NCI-H187 treated with DMSO at 0.1 percent for 48 hours (cell line): ENCODE measurements at places on chromosomes 6 and 20.

- no peak for DNase-seq
Observed at GRCh38 chr6:28277746-28278145, 3.6 kb upstream of the PGBD1 start.

- DNase-seq, result no peak
Observed at GRCh38 chr6:128098000-128098581, 197.2 kb upstream of the THEMIS start.

DNA sequence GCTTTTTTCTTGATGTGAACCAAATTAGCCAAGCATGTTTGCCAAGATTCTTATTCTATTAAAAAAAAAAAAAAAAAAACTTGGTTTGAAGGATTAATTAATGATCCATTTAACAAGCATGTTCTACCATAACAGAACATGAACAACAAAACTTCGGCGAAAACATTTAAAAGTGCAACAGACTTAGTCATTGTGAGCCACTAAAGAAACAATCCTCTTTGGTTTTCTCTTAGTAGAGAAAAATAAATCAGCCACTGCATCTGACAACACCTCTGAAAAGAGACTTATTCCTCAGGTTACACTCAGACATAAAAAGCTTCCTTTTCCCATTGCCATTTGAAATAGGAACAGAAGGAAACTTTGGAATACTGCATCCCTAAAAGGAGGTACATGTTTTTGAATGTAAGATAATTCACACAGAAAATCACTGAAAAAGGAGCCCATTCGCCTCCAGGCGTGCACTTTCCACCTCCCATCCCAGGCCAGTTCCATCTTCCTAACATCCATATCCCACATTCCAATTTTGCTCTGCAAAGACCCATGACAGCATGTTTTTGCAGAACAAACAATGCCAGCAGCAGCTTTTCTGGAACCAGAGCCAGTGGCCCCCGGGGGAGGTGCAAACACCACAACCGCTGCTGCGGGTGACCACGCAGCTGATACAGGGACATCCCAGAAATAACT lies 79.5 kb downstream of the ZMYND8 start:
- no peak for DNase-seq

DNA sequence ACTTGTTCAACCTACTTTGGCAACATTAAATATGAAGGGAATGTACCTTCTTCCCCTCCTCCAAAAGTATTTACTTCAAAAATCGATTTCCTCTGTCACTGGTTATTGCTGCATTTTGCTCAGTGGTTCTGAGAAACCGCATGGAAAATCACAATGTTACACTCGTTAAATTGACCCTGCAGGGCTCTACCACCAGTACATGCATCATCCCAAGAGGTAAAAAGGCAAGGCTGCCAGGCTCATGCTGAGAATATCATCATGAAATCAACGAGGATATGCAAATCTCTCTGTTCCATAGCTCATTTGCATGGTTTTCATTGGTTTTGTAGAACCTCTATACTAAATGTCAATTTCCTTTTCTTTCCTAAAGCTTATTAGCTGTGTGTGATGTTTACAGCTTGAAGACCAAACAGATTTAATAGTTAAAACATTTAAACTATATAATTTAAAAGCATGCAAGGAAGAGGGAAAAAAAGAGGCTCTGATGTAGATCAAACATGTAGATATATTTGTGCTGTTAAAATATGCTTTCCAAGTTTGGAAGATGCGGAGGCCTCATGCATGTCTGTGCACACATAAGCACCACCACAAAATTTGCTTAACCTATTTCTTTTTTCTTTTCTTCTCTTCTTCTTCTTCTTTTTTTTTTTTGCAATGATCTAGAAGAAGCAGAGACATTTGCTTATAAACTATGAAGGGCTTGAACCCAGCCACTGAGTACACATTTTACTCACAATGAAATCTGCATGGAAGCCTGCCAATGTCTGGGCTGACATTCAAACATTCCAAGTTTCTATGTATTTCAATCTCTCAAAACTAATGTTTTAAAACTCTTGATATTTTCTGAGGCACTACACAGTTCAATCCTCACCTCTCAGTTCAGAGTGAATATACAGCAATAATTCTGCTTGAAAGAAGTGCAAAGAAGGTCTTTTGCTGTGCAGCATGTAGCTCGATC lies 194.0 kb downstream of the GMPR start:
- no peak for DNase-seq

DNA sequence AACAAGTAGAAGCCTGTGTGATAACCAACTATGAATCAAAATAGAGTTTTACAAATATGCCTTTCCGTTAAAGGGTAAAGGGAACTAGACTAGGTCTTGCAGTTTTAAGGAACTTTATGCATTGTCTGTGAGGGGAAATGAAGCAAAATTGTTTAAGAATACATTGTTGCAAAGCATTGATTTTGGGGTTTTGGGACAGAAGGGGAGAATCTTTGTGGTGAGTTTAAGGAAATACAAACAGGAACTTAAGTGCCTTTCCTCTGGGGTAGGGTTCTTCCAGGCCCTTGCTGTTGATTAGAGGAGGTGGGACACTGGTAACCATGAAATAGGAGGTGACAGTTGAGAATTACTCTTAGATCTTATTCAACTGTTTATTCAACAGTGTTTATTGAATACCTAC lies 4.7 kb downstream of the MAPK14 start:
- DNase-seq, result no peak

DNA sequence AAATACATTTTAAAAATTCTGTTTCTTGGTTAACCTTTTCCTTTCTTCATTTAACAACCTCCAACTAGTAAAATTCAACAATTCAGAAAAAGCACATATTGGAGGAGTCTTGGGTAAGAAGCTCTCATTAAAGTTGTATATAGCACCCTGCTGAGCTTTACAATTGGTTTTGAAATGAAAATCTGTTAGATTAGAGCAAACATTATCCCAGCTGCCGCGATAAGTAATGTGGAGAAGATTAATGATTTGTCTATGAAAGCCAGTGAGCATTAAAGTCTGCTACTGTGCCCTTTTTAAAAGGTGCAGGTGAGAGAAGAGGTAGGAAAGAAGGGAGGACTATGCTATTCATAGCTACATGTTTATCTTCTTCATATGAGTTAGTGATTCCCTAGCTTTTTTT lies 201.5 kb downstream of the ZFAND3 start:
- DNase-seq, result peak; percentile 20

- DNase-seq, result no peak
Observed at GRCh38 chr6:32120573-32121059, 7.4 kb downstream of the ATF6B start.

DNA sequence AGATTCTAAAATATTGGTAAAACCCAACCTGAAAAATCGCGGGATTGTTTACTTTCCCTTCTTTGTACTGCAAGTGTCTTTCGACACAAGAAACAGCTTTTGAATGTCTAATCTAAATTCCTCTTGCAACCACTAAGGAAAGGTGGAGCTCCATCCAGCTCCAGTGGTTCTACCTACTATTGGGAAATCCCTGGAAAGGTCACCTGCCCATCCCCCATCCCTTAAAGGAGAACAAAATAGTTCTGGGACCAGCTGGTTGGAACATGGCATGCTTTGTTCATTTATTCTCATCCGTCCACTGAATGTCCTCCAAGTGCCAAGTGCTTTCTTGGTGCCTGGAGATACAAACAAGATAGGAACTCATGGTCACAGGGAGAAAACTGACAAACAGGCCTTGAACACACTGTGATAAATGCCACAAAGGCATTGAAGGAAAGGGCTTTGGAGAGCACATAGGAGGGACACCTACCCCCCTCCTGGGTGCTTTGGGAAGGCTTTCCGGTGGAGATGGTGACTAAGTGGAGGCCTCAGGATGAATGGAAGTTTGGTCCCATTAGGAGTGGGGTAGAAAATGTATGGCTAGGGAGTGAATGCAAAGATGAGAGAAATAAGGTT lies 2.3 kb upstream of the CITED2 start:
- DNase-seq, result no peak

DNA sequence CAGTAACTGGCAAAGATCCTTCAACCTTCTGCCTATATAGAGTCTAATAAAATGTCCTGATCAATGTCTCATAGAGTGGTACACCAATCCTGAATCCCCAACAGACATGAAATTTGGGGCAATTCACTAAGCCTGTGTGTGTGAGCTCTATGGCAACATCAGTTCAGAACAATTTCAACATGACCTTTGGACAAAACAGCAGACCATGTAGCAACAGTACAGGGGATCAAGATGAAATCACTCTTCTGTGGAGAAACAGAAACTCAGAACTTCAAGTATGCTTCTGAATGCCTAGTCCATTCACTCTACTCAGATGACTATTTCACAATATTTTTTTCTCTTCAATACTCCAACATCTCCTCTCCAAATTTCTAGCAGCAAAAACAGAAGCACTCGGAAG lies 49.1 kb upstream of the OPRM1 start:
- no peak for DNase-seq

GRCh38 chr6:119337252-119337651 lies 12.3 kb downstream of the MAN1A1 start:
- no peak for DNase-seq

DNA sequence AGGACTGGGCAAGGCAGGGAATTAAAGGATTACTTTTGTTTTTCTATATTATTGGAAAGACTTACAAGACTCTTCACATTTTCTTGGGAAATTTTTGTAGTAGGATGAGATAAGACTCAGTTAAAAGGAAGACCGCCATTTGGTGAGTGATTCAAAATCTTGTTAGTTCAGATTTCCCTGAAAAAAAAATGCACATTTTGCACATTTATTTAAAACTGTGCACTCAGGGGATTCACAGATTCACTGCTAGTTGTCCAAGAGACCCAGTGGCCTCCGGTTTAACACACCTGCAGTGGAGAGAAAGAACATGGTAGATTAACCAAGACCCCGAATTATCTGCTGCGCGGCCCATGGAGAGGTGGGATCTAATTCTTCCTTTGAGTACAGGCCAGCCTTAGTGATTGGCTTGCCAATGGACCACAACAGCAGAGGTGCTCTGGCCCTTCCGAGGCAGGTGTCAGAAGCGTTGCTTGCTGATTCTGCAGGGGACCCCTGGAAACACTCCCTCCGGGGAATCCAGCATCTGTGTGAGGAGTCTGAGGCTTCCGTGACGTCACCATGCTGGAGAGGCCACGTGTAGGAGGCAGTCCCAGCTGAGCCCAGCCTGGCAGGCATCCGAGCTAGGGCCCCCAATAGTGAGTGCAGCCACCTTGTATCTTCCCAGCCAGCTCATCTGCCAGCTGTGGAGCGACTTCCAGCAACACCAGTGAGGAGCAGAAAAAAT lies 68.9 kb downstream of the ZNF217 start:
- DNase-seq, result no peak

DNA sequence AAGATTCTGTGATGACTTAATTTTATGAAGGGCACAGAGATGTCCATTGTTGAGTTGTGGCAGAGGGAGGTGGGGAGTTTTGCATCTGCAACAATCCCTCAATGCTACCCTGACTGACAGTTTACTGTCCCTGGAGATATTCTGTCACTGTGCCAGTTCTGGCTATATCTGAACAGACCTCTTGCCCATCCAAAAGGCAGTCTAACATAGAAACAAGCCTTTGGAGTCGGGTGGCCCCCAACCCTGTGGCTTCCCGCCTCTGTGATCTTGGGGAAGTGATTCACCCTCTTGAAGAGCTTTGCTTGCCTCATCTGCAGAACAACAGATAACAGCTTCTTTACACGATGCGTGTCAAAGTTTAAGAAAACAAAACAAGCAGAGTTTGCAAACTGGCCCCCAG lies 3.8 kb upstream of the E2F1 start:
- no peak for DNase-seq

DNA sequence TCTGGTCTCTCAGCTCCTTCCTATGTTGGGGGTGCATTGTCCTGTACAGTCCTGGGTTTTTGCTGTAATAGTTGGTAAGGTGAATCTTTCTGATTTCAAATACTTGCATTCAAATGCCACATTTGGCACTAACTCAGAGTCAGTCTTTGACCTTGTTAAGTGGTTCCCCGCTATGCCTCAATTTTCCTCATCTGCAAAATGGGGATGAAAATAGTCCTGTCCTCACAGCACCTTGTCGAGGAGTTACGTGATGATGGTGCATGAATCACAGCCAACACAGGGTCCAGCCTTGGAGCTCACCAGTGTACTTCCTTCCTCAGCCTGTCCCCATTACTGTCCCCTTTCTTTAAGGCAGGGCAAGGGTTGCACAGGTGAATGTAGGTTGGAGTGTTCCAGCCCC lies 1.1 kb downstream of the WFDC5 start:
- no peak for DNase-seq

GRCh38 chr20:4061987-4062386 lies 46.6 kb upstream of the RNF24 start:
- DNase-seq, result no peak

DNA sequence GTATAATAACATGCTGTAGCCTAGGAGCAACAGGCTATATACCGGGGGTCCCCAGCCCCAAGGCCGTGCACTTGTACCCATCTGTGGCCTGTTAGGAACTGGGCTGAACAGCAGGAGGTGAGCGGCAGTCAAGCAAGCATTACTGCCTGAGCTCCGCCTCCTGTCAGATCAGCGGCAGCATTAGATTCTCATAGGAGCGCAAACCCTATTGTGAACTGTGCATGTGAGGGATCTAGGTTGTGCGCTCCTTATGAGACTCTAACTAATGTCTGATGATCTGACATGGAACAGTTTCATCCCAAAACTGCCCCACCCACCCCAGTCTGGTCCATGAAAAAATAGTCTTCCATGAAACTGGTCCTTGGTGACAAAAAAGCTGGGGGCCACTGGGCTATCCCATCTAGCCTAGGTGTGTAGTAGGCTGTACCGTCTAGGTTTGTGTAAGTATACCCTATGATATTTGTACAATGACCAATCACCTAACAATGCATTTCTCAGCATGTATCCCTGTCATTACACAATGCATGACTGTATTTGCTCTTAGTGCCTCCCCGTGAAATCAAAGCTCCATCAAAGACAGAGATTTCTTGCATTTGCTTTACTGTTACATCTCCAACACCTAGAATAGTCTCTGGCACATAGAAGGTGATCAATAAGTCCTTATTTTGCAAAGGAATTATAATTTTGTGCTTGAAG lies 30.8 kb downstream of the NHSL1 start:
- no peak for DNase-seq

DNA sequence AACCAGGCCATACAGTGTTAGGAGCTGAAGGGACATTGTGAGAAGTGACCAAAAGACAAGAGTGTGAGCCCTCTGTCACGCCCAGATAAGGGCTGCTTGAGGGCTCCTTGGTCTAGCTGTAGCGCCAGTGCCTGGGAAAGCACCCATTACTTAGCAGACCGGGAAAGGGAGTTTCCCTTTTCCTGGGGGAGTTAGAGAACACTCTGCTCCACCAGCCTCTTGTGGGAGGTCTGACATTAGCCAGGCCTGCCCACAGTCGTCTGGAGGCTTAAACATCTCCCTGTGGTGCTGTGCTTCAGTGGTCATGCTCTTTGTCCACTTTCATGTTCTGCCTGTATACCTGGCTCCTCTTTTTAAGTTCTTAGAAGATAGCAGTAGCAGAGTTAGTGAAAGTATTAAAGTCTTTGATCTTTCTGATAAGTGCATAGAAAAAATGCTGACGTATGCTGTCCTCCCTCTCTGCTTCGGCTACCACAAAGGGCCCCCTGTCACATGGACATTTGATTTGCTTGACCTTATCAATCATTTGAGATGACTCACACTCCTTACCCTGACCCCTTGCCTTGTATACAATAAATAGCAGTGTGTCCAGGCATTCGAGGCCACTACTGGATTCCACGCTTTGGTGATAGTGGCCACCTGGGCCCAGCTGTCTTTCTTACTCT lies 201.5 kb upstream of the ECI2 start:
- DNase-seq, result no peak
